Naive thymus-derived CD8-positive, alpha-beta T cell (primary cell): ENCODE measurements at places on chromosomes 2 and 18.

- DNase-seq: no peak
Measured at GRCh38 chr18:7904529-7904928, 337.4 kb downstream of the PTPRM start.

DNA sequence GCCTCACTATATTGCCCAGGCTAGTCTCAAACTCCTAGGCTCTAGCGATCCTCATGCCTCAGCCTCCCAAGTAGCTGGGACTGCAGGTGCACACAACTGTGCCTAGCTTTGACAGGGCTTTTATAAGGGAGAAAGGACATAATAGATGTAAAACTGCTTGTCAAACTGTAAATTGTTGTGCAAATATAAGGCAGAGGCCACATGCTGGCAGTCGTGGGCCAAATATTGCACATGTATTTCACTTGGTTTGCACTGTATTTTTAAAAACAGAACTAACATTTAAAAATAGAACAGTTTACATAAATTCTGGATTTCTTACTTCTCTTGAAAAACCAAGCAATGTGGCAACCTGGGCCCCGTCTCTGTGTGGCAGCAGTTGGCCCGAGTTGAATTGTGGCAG lies 31.2 kb upstream of the MYO3B start:
- no peak for DNase-seq

- no peak for DNase-seq
Measured at GRCh38 chr2:128166746-128167353, 75.8 kb downstream of the UGGT1 start.

- DNase-seq: no peak
Measured at GRCh38 chr2:200012401-200012800, 57.0 kb downstream of the MAIP1 start.

DNA sequence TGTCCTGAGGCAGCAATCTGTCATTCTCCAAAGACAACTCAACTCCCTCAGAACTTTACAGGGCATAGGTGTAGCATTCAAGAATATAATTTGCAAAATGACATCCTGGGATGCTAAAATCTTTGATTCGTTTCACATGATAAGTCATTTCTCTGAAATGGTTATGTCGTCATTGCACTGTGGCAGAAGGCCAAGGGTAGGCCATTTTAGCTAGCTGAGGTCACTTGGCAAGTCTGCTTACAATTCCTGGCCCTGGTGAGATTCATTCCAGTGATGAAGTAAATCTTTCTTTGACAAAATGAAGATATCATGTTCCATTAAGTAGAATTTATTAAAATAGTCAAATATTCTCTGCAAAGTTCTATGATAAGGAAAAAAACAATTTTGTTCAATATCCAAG lies 1410.3 kb upstream of the LRRTM1 start:
- DNase-seq: no peak

DNA sequence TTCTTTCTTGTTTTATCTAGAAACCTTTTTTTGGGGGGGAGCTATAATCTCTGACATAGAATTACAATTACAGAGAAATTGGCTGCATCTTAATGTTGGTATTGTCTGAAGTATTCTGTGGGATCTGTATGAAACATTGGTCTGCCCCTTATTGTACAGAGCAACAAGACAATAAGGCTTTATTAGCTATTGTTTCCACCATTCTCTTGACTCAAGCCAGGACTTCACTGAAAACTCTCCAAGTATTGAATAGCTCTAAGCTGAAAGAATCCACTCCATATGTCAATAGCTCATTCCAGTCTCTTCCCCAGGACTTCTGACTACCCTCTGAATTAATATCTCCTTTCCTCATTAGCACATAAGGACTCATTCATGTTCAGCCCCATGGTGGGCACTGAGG lies 77.8 kb downstream of the RHBDD1 start:
- DNase-seq: no peak

DNA sequence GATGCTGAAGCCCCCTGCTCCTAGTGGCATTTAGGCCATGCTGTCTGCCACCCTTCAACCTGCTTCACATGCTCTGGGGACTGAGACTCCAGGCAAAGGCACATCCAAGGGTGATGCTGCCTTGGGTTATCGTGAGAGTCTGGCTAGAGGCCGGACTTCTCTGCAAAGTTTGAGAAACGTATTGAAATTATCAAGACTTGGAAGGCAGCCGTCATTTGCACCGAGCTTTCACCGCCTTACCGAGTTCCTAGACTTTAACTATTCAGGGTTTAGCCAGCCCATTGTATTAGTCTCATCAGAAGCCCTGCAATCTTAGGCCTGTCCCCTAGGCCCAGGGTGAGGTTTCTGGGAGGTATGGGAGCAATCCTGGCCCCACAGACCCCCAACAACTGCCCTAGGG lies 34.0 kb downstream of the RDH14 start:
- no peak for DNase-seq

DNA sequence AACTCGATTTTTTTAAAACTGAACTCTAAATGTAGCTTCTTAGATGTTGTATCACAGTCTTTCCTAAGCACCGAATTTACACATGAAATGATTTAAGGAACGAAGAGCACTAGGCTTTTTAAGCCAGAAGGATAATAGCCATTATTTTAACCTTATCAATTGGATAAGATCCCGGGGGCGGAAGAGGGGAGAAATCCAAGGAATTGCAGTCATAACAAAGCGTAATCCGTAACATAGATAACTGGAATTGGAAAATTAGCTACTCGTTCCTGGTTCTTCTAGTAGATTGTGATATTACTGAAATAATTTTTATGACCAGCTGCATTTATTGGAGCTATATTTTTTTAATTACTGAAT lies 988 bp upstream of the KANSL1L start:
- no peak for DNase-seq

DNA sequence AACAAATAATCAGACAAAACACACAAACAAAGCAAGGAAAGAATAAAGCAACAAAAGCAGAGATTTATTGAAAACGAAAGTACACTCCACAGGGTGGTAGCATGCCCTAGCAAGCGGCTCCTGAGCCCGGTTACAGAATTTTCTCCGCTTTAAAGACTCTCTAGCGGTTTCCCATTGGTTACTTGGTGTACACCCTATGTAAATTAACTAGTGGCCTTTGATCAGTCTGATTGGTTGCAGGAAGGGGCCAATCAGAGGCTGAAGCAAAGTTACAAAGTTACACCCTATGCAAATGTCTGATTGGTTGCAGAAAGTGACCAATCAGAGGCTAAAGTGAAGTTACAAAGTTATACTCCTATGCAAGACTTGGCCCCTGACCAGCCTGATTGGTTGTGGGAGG lies 242.9 kb downstream of the LDLRAD4 start:
- DNase-seq: no peak

DNA sequence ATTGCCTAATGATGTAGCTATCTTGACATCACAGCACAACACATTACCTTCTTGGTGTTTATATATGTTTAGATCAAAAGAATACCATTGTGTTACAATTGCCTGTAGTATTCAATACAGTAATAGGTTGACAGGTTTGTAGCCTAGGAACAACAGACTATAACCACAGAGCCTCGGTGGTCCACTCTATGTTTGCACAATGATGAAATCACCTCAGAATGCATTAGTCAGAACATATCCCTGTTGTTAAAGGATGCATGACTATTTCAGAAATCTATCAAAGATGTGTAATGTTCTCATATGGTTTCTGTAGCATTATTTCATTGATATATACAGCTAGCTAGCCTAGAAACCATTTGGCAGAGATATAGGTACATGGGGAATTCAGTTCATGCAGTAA lies 8.9 kb downstream of the METTL5 start:
- DNase-seq: no peak

GRCh38 chr18:48902023-48902855 lies 48.5 kb downstream of the SMAD7 start:
- no peak for DNase-seq

DNA sequence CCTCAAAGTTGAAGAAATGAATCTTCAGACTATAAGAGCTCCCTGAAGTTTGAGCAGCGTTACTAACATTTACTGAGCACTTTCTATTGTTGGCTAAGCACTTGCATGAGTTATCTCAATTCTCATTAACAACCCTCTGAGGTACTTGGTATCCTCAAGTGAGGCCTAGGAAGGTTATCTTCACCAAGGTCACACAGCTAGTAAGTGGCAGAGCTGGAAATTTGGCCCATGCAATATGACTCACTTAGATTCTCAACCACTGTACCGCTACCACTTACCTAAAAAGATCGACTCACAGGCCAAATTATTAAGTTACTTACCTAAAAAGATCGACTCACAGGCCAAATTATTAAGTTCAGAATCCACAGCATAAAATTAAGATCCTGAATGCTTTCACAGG lies 8.7 kb upstream of the METAP1D start:
- DNase-seq: no peak

GRCh38 chr2:53543083-53543482 lies 224.5 kb upstream of the CHAC2 start:
- no peak for DNase-seq

GRCh38 chr2:202267495-202267894 lies 1.9 kb downstream of the NOP58 start:
- no peak for DNase-seq

- no peak for DNase-seq
Measured at GRCh38 chr2:241724975-241725870, 9.2 kb upstream of the D2HGDH start.

GRCh38 chr2:174874085-174874484 lies 109.8 kb upstream of the CHRNA1 start:
- DNase-seq: no peak

DNA sequence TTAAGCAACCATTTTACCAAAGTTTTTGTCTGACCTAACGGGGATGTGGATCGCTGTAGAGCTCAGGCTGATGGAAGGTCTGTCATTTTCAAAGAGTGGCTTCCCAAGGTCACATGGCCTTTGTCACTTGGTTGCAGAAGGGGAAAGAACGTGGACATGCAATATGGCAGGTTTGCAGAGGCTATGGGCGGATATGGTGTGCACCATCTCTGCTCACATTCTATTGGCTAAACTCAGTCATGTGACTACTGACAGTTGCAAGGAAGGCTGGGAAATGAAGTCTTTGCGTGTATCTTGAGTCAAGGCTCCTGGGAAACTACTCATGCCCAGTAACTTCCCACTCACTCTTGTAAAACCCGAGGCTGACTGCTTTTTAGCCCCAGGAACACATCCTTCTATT lies 96.8 kb downstream of the ST6GAL2 start:
- DNase-seq: no peak

GRCh38 chr2:199458009-199458805 lies 468 bp upstream of the SATB2 start:
- no peak for DNase-seq

DNA sequence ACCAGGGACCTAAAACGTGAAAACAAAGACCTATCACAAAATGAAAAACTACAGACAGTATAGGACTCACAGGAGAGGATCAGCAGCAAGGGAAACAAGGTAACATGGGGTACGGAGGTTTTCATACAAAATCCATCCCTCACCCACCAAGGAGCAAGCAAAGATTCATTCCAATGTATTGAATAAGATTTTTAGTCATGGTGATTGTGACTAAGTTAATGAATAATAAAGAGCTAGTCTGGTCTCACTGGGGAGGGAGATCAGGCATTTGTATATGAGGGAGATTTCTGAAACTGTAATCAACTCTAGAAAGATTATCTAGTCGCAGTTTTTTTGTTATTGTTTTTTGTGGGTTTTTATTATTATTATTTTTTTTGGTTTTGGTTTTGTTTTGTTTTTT lies 336.5 kb upstream of the MMADHC start:
- DNase-seq: no peak

GRCh38 chr2:224850081-224850480 lies 133.9 kb upstream of the CCDC195 start:
- no peak for DNase-seq

DNA sequence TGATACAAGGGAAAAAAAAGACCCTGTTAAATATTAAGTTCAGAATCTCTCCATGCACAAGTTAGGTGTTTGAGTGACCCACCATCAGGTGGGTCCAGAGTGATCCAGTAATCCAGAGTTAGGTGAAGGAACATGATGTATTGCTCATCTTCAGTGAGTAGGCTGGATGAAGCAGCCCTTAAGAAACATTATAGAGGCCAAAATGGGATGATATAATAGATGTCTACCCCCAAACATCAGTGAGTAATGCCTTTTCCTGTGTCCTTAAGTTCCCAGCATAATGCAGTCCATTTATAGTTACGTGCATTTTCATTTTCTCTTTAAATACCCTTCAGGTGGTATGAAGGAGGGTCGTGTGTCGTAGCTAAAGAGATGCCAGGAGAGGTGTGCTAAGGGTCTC lies 89.6 kb downstream of the MAP4K4 start:
- DNase-seq: no peak

DNA sequence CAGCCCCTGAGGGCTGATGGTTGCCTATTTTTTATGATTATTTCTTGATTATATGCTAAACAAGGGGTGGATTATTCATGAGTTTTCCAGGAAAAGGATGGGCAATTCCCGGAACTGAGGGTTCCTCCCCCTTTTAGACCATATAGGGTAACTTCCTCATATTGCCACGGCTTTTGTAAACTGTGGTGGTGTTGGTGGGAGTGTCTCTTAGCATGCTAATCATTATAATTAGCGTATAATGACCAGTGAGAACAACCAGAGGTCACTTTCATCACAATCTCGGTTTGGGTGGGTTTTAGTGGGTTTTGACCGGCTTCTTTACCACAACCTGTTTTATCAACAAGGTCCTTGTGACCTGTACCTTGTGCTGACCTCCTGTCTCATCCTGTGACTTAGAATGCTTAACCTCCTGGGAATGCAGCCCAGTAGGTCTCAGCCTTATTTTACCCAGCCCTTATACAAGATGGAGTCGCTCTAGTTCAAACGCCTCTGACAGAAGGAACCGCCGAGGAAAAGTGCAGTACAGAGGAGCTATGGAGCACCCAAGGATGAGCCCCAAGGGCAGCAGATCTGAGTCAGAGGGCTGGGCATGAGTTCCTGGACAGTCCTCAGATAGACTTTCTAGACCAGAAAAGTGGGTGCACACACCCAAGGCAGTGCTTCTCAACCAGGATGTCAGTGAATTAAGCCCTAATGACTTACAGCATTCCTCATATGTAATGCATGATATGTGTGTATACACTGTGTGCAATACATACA lies 37.1 kb upstream of the ASAP2 start:
- DNase-seq: no peak

- no peak for DNase-seq
Measured at GRCh38 chr2:122446761-122447160, 691.3 kb downstream of the TSN start.

DNA sequence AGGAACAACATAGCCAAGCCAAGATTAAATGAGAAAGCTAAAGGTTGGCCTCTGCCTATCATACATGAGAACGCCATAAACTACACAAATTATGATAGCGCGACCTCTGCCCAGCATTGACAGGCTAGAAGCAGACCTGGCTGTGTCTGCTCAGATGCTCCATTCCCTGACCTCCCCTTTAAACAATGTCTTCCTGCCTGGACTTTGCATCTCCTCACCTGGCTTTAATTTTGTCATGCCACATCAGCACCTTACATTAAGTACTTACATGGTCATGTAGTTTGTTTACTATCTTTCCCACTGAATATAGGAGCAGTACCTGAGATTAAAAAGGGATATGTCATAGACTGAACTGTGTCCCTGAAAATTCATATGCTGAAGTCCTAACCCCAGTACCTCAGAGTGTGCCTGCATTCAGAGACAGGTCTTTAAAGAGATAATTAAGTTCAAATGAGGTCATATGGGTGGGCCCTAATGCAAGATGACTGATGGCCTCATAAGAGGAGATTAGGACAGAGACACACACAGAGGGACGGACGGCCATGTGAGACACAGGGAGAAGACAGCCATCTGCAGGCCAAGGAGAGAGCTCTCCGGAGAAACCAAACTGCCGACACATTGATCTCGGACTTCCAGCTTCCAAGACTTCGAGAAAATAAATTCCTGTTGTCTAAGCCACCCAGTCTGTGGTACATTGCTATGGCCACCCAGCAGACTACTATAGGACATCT lies 103.7 kb downstream of the BIN1 start:
- DNase-seq: no peak
